ENCODE measurements at places on chromosomes 6 and 20.
A peak's percentile ranks its signal among the peaks of the same experiment; 100 is the strongest.

- no peak for DNase-seq
Observed at GRCh38 chr6:35477551-35478179, 9.5 kb downstream of the RPL10A start.

GRCh38 chr6:12138381-12138780, 126.3 kb downstream of the HIVEP1 start:
- DNase-seq: peak; percentile 9

- no peak for DNase-seq
Observed at GRCh38 chr20:577167-577791, 32.8 kb downstream of the TCF15 start.

GRCh38 chr20:9838035-9838377, 870 bp downstream of the PAK5 start:
- no peak for DNase-seq

- DNase-seq: no peak
Observed at GRCh38 chr6:10316373-10316721, 98.5 kb downstream of the TFAP2A start.
